Activated CD4-positive, alpha-beta T cell treated with anti-CD3 and anti-CD28 coated beads, Interleukin-2, Interleukin-4, amounts not matched to agents 100 ng/mL and 50 ng/mL, durations not matched to agents 16 hours and 8 hours (primary cell): ENCODE measurements at places on chromosomes 1 and 21.
A peak's percentile ranks its signal among the peaks of the same experiment; 100 is the strongest.

DNA sequence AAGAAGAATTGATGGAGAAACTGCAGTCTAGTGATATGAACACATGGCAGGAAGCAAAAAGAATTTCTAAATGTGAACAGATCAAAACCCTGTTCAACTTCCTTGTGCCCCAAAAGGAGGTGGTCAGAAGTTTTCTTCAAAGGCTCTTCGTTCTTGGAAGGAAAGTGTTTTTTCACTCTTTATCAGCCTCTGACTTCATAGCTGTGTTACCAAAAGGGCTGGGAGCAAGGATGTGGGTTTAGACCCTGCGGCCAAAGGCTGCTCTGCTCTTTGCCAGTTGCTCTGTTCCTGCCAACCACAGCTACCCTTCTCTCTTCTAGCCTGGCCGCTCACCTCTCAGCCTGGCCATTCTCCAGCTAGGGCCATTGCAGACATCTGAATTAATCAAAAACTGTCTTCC is 53.8 kb downstream of the PTGER3 start:
- DNase-seq = no peak

DNA sequence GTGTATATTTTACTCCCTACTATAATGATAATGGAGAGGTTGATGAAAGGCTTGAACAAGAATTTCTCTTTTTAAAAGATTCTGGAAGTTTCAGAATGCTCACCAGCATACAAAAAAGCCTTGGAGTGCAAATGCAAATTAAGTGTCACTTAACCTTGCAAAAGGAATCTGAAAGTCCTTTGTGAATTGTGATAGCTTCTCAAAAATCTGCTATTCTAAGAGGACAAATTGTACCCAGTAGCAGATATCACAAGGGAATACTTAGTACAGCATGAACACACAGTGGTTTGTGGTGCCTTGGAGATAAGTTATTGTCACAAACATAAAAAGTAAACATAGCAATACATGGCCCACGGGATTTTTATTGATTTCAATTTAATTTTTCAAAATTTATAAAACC is 1208.3 kb upstream of the B3GALT2 start:
- DNase-seq = no peak

DNA sequence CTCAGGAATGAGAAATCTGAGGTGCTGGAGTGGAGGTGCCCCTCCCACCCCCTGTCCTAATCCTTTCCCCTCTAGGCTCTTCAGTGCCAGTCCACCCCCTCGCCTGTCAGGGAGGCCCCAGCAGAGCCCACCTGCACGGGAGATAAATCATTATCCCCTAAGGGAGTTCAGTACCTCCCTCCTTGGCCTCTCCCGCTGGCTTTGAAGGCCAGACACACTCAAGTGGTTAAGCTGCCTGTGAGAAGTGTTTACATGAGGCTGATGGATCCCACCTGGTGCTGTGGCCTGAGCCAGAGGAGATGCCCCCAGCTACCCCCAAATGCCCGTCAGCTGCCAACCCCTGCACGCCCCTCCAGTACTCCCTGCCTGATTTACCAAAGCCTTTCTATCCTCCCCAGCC is 3.7 kb downstream of the RSPO1 start:
- no peak for DNase-seq

DNA sequence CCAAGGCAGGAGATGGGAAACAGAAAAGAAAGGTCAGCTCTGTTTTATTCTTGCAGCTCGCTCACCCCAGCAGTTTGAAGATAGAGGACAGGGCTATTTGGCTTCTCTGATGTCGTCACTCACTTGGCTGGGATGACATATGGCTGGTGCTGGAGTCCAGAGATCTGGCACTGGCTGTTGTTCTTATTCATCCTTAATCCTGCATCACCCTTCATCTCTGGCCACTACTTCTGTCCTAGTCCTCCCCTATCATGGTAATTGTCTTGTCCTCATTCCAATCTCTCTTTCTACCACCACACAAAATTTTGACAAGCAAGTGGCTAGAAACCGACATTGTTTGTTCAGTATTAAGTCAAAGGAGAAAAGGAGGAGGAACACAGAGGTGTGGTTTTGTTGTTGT is 103.8 kb upstream of the PDE4B start:
- DNase-seq = no peak

GRCh38 chr1:14600405-14601112 is 2.1 kb downstream of the KAZN start:
- no peak for DNase-seq

DNA sequence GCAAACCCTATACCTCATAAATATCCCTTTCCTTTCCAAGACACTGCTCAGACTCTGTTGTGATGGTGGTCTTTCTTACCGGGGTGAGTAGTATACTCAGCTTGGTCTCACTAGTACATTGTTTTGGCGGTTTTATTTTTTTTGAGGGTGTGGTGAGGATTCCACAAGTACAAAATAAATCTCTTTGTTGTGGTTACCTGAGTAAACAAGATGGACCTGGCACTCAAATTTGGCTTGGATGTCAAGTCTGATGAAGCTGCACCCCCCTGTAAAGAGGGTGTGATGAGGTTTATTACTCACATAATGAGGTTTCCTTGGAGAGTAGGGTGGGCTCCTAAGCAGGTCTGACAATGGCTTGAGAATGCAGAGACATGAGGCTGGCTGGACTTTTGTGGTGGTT is 68.2 kb upstream of the KCNJ6 start:
- DNase-seq = no peak

GRCh38 chr1:32907435-32907834 is 6.2 kb upstream of the TMEM54 start:
- DNase-seq = no peak

DNA sequence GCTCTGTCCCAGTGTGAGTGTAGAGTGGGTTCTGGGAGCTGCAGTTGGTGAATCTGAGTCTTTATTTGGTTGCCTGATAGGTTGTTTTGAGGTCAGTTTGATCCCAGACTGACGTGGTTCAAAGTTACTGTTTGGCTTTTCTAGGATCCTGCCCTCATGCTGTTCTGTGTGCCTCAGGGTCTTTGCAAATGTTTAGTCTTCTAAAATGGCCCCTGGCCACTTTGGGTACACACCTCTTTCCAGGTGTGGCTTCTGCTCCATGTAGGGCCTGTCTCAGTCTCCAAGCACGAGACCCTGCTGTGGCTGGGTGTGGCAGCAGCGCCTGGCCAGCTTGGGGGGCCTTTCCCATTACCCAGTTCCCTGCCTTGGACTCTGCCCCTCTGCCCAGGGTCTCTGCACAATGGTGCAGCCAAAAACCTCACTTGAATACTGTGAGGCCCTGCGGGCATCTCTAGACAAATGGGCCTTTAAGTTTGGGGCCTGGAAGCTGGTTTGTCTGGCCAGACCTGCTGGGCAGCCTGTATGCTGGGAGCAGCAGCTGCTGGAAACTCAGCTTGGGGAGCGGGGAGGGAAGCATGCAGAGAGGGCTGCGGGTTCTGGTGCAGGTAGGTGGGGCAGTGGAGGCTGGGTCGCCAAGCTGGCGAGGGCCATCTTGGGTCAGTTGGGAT is 5.6 kb downstream of the PTPRF start:
- DNase-seq = no peak

- DNase-seq = no peak
These were observed 21.5 kb downstream of the MAP3K7CL start for GRCh38 chr21:29151931-29152330.

GRCh38 chr21:29287383-29287782 is 11.3 kb upstream of the BACH1 start:
- no peak for DNase-seq

DNA sequence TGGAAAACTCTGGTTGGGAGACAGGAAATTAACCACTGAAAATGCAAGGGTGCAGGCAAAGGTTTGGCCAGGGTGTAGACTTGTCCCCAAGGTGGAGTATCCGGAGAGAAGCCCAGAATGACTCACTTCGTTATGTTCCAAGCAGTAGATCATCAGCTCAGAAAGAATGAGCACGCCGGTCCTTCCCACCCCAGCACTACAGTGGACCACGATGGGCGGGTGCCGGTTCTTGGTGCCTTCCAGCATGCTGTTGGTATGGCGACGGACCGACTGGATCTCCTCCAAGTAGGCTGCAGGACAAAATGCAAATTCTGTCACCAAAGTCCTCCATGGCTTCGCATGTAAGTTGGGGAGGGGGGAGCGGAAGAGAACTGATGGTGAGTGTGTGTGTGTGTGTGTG is 83.4 kb downstream of the SMYD2 start:
- DNase-seq = no peak

GRCh38 chr1:200154069-200154767 is 126.7 kb downstream of the NR5A2 start:
- peak; percentile 86 for DNase-seq
